Fibroblast of lung (primary cell): ENCODE measurements at places on chromosomes 7 and 10. TPM values are rescaled to one million over a fixed set of nuclear protein-coding genes. Genes with fewer than 3 reads are reported as not detected.

DNA sequence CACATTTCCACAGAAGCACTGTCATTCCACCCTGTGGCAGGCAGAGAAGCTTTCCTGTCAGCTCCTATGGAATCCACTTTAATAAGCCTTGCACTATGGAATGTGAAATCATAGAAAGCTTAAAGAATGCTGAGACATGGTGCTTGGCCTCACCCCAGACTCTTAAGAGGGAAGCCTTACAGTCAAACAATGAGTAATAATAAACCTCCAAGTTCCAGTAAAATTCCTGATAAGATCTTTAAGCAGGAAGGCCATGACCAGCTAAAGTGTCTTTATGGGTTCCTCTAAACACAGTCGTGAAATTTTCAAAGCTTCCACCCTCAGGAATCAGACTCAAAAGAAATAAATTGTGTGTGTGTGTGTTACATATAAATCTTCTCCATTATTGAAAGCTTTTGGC, 11.9 kb upstream of the TEX36 start:
- peak; percentile 95 for DNase-seq

- DNase-seq: peak; percentile 71
These were observed 114.5 kb downstream of the PLCE1 start for GRCh38 chr10:94108200-94108599.

GRCh38 chr10:122624546-122624945, 64.0 kb downstream of the DMBT1 start:
- DNase-seq: no peak

DNA sequence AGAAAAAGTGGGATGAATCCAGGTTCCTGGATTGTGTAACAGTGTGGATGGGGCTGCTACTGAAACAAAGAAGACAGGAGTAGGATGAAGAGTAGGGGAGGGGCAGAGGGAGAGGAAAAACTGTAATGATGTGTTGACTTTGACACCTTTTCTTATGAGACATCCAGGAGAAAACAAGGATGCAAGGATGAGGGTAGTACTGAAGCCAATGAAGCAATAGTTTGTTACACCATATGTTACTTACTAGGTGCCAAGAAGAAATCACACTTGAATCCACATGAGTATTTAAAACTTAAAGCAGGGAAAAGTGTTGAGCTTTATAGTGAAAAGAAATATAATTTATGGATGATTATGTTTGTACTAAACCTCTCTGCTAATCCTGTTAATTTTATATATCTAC, 420.6 kb downstream of the ARL4A start:
- no peak for DNase-seq

DNA sequence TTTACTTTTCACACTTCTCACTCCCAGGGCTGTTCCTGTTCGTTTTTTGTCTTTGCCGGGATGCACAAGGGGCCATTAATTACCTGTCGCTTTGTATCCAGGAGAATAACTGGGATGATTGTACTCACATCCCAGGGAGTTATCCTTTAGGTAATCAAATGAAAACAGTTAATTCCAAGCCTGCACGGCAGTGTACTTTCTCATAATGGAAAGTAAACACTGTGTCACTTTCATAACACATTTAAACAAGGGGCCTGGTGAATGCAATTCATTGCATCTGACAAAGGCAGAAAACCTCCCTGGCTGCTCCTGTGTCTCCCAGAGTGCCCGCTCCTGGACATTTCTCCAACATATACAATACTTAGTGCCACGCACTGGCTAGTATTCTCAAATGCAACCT, 138.7 kb upstream of the CELF2 start:
- no peak for DNase-seq

- peak; percentile 71 for DNase-seq
These were observed 137.1 kb downstream of the BMPER start for GRCh38 chr7:34042406-34042805.

DNA sequence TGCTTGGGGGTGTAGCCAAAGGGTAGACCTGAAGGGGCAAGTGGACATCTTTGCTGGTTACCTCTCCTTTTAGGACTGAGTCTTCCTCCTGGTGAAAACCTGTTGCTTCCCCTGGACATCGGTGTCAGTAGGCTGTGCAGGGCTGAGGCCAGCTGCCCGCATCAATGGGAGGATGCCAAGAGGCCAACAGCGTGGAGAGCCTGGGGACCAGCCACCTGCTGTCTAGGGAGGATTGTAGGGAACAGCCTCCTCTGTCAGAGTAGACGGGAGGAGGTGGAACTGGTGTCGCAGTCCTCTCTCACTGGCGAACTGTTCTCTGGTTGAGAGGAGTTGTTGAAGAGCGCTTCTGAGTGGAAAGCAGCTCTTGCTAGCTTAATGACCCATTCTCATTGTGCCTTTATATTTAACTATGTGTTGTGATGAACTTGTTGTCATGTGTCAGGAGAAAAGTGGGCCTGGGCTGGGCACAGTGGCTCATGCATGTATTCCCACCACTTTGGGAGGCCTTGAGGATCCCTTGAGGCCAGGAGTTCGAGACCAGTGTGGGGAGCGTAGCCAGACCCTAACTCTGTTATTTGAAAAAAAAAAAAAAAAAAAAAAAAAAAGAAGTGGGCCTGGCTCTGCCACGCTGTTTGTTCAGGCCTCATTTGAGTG, 1.8 kb downstream of the SUFU start:
- DNase-seq: no peak

DNA sequence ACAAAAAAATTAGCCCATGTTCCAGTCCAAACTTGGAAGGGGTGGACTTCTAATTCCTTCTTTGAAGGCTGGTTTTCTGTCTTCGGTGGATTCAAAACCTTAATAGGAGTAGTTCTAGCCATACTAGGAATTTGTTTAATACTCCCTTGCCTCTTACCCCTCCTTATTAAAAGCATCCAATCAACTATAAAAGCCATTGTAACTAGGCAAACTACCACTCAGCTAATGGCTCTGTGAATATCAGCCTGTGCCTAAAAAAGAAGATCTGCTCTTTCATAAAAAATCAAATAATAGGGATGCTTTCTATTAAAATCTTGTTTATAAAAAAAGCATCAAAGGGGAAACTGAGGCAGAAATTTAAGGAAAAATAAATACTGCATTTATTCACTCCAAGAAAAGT, 4.1 kb upstream of the ADCK2 start:
- no peak for DNase-seq

DNA sequence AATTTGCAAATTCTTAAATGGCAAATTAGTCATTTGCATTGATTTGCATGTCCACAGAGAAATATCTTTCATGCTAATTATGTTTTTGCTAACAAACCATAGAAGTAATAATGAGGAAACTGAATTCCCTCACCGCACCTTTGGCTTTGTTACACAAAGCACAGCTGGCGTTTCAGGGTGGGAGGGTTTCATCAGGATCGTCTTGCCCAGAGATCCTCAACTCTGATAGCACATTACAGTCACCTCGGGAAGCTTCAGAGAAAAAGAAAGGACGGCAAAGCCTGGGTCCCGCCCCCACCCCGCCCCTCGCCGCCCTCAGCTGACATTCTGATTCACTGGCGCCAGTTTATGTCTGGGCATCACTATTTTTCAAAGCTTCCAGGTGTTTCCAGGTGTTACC, 119.4 kb downstream of the PTPRN2 start:
- DNase-seq: no peak

DNA sequence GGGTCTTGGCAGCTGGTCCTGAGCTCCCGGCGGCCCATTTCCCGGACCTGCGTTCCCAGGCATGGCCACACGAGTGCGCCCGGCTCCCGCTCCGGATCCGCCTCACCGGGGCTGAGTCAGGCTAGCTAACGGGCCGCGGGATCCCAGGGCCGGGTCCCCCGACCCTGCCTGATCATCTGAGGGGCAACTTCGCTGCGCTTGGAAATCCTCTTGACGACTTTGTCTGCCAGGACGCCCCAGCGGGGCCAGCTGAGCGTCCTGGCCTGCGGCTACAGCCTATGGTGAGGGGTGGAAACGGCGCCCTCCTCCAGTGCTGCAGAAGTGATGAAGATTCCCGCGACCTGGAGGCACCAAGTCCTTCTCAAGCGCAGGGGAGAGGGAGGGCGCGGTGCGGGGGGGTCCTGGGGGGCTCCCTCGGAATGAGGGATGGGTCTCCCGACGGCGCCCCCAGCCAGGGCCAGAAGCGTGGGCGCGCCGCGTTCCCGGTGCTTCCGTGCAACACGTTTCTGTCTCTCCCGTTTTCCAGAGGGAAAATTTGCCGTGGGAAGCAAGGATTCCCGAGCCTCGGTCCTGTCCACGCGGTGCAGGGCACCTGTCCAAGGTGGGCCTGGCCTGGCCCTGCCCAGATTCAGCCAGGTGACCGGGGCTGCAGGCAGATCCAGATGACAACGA, 212.4 kb downstream of the CCSER2 start:
- peak; percentile 54 for DNase-seq

DNA sequence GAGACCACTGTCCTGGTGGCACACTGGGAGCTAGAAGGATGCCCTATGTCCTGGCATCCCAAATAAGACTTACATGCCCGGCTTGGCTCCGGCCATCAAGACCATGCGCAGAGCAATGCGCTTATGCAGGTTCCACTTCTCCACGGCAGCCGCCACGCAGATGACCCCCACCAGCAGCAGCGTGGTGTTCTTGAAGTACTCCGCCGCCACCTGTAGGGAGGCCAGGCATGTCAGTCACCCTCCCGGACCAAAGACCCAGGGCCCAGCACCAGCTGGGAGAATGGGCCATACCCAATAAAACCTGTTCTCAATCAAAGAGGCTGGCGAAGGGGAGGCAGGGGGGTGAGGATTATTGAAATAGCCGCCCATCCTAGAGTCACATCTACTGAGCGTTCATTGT, 19.9 kb downstream of the SLC13A4 start:
- DNase-seq: no peak

GNGT1 gene
- not detected in 2 replicates for total RNA-seq

MCM7 gene
- 16.7 and 24.4 TPM in 2 replicates for total RNA-seq

ENO4 gene
- total RNA-seq: under 0.01 and 0.66 TPM in 2 replicates

PDE1C gene
- 23.4 and 27.6 TPM in 2 replicates for total RNA-seq

AKR1C4 gene
- total RNA-seq: not detected in 2 replicates

CTBP2 gene
- 56.8 and 73.3 TPM in 2 replicates for total RNA-seq
